ENCODE measurements at places on chromosomes 1 and 21.

DNA sequence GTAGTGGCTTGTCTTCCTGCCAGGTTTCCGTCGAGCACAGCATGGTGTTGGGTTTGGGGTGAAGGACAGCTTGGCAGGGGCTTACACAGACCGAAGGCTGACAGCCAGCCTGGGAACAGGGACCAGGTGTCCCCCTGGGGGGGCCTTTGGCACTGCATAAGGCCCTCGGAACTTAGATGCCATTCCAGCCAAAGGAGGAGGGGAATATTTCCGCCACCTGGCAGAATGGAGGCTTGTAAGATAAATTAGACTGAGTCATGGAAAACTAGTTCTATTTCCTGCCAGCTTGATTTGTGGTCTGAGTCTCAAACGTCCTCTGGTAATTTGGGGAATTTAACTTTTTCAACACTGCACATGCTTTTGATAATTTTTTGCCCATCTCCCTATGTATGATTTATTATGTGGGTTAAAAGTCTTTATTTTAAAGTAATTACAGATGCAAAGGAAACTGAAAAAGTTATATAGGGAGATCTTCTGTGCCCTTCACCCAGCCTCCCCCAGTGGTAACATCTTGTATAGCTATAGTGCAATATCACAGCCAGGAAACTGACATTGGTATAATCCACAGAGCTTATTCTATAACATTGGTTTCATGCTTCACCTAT lies 11.5 kb upstream of the TMEM51 start:
- DNase-seq = no peak

- DNase-seq = no peak
These were observed 311.5 kb downstream of the KIF26B start for GRCh38 chr1:245466261-245466660.

DNA sequence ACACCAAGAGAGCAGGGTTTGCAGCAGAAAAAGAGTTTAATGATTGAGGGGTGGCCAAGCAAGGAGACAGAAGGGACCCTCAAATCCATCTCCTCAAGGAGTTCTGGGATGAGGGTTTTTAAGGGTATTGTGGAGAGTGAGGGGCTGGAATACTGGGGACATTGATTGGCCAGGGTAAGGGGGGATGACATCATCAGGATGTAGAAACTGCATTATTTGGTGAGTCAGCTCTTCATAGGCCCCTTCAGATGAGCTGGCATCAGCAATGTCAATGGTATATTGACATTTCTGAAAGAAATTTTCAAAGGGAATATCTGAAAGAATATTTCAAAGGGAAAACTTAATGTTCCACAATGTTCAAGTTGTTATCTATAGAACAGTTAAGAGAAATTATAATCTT lies 168.1 kb upstream of the SNX7 start:
- DNase-seq = no peak

DNA sequence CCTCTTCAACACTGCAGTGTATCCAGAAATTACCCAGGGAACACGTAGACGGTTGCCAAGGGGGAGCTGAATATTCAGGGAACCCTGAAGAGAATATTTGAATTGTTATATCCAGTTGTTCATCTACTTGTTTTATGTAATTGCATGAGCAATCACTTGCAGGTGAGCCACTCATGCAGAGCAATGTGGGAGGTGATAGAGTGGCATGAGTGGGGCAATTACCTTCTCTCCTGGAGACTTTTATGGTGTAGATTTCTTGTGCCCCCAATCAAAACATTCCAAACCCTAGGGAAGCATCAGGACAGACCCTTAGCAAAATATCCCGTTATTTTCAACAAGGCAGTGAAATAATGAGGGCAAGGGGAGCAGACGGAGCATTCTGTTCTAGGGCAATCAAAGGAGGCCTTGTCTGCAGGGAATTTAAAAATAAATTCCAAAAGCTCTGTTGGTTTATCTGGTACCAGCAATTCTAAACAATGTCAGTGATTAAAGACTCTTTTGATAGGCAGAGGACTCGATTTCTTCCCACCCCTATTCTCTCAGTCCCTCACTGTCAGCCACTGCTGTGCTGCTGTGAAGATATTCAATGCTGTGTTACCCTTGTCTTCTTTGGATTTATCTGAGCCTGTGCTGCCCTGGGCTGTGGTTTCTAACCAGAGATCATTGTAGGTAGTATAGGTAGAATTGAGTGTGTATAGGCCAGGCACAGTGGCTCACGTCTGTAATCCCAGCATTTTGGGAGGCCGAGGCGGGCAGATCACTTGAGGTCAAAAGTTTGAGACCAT lies 180.2 kb upstream of the MAP1LC3C start:
- DNase-seq = no peak

GRCh38 chr1:117235863-117236465 lies 25.2 kb upstream of the VTCN1 start:
- DNase-seq = no peak

GRCh38 chr1:218371927-218372672 lies 27.0 kb downstream of the TGFB2 start:
- no peak for DNase-seq

DNA sequence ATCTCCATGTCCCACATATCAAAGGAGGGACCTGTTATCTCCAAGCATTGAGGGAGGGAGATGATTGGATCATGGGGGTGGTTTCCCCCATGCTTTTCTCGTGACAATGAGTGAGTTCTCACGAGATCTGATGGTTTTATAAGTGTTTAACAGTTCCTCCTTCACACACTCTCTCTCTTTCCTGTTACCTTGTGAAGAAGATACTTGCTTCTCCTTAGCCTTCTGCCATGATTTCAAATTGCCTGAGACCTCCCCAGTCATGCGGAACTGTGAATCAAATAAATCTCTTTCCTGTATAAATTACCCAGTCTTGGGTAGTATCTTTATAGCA lies 91.6 kb downstream of the DDAH1 start:
- DNase-seq = no peak

GRCh38 chr1:245679821-245680780 lies 525.3 kb downstream of the KIF26B start:
- no peak for DNase-seq

- DNase-seq = no peak
These were observed 81.6 kb upstream of the KCNE2 start for GRCh38 chr21:34282223-34282622.

DNA sequence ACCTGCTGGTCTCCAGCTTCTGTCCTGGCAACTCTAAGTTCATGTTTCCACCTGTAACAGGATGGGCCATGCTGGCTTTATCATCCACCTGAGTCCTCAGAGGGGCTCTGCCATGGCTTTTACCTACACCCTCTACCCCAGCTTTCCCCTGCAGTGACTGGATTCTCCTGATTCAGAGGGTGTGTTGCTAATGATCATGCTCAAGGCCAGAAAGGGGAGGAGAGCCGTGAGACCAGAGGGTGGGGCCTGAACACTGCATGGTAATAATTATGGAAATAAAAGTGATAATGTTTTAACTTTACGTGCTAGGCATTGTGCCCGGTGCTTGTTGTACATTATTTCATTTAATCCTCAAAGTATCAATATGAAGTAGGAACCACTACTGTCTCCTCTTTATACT lies 53.3 kb downstream of the CNIH3 start:
- no peak for DNase-seq

DNA sequence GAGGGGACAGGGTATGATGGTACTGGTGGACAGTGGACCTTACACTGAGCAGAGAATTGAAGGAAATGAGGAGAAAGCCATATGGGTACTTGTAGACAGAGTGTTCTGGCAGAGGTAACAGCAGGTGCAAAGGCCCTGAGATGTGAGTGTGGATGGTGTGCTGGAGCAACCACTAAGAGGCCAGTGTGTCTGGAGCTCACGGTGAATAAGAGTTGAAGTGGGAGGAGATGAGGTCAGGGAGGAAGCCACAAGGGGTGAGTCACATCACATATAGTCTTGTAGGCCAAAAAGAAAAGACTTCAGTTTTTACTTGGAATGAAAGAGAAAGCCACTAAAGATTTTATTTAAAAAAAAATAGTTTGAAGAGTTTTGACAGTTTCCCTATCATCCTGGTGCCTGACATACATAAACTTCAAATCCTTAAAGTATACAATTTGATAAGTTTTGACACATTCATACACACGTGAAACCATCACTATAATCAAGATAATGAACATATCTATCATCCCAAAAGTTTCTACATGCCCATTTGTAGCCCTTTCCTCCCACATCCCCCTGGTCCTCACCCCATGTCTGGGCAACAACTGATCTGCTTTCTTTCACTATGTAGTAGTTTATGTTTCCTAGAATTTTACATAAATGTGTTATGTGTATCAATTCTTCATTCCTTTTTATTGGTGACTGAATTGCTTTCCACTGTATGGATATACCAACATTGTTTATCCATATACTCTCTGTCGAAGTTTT lies 148.4 kb downstream of the GPATCH2 start:
- DNase-seq = peak; percentile 43

- no peak for DNase-seq
These were observed 333.1 kb upstream of the CHRM3 start for GRCh38 chr1:239053279-239053678.

DNA sequence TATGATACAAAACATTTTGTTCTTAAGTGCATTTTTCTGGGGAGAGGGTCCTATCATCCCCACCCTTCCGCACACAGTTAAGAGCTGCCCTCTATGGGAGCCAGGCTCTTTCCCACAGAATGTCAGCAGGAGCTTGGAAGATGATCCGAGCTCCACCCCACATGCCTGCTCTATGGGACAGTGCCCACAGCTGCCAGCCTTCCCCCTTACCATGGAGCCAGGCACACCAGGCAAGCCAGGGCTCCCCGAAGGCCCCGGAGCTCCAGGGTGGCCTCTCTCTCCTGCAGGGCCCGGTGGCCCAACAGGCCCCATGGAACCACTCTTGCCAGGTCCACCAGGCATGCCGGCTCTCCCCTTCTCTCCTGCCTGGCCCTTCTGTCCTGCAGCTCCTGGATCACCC lies 10.4 kb upstream of the PEF1 start:
- DNase-seq = peak; percentile 19

DNA sequence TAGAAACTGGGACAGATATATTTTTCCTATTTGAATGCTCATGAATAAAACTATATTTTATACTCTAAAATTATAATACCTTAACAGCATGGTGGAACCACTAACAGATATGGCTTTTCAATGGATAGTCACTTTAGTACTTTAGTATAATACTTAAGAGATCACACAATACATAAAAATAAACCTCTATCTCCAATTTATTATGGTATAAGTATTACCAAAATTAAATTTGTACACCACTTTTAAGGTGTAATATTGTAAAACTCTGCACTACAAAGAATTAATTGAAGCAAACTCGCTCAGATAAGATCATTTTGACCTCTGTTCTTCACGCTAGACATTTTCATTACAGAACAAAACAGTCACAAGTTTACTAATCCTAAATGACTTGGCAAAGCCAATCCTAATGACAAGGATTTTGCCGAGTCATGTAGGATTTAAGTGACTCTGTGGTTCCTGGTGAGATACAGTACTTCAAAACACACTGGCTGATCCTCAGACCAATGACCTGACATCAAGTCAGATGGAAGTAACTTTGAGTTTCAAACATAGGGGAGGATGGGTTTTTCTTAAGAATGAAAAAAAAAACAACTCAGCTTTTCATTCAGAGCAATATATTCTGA lies 200.6 kb downstream of the SMYD3 start:
- no peak for DNase-seq

DNA sequence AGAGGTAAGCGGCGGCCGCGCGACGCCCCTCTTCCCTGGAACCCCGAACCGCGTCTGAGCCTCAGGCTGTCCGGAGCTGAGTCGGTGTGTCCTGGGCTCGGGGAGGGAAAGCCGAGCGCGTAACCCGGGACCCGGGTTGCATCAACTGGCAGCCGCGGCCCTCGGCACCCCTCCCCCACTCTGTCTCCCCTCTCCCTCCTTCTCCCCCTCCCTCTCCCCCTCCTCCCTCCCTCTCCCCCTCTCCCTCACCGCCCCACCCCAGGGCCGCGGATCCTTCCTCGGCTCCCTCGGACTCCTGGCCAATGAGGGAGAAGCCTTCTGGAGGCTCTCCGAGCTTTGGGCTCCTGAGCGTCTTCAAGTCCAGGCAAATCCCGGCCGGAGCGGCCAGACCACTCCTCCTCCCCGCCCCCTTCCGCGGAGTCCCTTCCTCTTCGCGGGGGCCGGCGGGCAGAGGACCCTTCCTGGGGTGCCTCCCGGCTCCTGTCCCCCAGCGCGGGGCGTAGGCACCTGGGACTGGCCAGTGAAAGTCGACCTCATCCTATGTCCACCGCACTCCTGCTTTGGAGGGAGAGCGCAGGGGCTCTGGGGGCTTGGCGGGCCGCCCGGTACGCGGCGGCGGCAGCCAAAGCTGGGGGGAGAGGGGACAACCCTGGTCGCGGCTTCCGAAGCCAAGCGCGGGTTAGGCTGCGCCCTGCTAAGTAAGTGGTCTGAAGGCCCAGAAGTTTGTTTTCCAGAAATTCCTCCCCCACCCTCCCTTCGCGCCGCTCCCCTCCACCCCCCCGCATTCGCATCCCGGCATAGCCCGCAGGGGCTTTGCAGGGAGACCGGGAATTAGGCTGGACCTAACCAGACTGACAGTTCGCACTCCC lies 850 bp downstream of the SESN2 start:
- DNase-seq = no peak

- no peak for DNase-seq
These were observed 216.6 kb upstream of the ZP4 start for GRCh38 chr1:238107322-238107721.

GRCh38 chr1:196608390-196609369 lies at the start of gene KCNT2:
KCNT2 (minus strand) TSS chr1:196608440; CDS start chr1:196608309, 131 bp downstream.
- no peak for DNase-seq

DNA sequence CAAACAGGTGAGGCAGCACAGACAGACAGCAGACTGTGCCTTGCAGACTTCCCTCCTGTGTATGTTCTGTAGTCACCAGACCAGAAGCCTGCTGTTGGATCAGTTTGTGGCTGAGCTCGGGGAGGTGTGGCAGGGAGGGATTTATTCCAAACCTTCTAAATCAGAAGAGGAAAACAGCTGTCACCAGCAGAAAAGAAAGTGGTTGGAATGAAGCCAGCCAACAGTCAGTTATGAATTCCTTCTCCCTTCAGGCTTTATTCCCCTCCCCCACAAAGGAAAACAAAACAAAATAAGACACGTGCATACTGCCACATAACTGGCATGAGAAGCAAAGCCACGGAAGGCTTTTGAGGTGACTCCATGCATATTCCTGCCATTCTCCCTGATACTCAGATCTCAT lies 19.0 kb upstream of the PIGV start:
- DNase-seq = no peak

GRCh38 chr1:89548122-89548857 lies 23.7 kb downstream of the LRRC8B start:
- DNase-seq = no peak

Data from GM13976 (cell line).